ENCODE measurements at places on chromosomes 5 and 9.
A peak's percentile ranks its signal among the peaks of the same experiment; 100 is the strongest.

DNA sequence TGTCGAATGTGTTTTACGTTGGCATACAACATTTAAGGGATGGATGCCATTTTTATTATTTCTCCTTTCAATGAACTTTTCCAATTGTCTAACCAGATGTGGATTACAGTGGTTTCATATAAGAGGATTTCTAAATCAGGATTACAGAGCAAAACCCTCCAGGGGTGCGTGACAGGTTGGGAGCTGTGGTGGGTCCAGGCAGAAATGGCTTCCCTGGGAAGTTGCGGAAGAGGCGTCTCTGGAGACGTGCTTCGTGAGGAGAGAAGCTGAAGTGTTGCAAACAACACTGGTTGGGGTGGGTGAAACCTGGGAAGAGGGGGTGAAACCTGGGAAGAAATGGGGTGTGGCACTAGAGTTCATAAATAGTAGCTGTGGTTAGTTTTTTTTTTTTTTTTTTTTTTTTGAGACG lies 4.5 kb upstream of the RPL26L1 start:
- no peak for DNase-seq

DNA sequence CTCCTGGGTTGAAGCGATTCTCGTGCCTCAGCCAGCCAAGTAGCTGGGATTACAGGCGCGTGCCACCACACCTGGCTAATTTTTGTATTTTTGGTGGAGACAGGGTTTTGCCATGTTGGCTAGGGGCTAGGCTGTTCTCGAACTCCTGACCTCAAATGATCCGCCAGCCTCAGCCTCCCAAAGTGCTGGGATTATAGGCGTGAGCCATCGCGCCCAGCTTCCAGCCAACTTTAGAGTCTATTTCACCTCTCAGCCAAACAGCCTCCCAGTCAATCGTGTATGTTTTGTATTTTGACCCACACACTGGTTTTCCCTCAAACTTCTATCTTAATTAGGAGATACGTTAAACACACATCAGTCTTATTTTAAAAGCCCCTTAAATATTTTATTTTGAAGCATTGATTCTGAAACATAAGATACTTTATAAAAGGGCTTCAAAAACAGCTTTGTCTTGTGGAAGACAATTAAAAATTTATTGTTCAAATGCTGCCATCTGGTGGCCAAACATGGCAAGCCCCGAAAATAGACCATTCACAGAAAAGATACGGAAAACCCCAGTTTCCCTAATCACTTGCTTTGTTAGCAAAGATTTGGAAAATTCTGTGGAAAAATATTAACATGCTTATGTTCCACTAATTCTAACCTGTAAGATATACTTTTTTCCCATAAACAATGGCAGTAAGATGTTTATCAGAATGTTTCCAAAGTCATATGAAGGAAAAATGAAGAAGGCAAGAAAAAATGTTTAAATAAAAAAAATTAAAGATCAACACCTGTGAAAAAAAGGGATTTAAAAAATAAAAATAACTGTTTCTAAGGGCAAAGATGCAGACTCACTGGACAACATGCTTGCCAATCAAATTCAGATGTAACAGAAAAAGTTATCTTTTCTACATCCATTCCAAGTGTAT lies 33.1 kb downstream of the APTX start:
- DNase-seq = peak; percentile 39

DNA sequence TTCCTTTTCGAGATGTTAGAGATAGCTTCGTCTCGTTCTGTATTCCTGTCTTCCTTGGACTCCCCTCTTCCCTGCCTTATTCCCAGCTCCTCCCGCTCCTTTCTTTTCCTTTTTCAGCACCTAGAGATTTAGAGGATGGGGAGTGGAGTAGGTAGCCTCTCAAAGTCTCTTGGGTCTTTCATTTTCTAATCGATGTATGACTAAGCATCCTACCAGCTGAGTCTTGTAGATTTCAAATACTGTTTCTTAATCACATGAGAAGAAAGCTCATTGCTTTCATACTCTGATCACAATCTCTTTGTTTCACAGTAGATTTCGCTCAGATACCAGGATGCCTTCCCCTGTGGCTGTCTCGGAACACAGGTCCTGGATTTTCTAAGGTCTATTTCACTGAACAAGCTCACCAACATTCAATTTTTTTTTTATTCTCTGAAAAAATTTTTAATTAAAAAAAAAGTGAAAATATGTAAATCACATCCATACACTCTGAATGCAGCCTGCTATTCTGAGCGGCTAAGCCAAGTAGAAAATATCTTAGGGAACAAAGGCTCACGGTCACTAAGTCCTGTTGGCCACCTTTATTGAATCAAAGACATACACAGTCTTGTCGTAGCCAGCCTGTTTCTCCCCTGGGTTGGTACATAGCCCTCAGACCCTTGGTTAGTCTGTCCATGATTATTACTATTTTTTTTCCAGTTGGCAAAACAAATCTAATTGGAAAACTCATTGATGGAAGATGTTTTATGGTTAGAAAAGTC lies 413.8 kb downstream of the KDM4C start:
- no peak for DNase-seq

GRCh38 chr9:111253742-111254437 lies 76.1 kb downstream of the OR2K2 start:
- no peak for DNase-seq

DNA sequence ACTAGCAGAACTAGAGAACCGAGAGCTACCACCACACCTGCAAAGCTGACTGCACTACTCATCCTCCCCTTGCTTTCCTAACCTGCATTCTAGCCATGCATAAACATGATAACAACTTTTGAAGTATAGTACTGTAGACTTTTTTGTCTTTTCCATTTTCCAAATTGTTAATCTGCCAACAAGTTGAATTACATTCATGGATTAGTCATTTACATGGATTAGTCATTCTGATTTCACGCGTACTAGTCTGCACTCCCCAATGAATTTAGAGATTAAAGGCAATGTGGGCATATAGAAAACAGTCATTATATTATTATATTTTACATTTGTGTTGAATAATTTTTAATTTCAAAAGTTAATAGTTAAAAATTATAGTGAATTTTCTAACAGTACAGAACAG lies 81.4 kb downstream of the EDIL3 start:
- DNase-seq = no peak

Measured in stimulated activated CD4-positive, alpha-beta T cell treated with anti-CD3 and anti-CD28 coated beads, Interleukin-1b, Interleukin-23, amount 100 ng/mL, for 1 hour (primary cell).